ENCODE measurements at places on chromosomes 11 and 22.

GRCh38 chr22:17243524-17243923 lies 24.3 kb upstream of the ADA2 start:
- no peak for DNase-seq

DNA sequence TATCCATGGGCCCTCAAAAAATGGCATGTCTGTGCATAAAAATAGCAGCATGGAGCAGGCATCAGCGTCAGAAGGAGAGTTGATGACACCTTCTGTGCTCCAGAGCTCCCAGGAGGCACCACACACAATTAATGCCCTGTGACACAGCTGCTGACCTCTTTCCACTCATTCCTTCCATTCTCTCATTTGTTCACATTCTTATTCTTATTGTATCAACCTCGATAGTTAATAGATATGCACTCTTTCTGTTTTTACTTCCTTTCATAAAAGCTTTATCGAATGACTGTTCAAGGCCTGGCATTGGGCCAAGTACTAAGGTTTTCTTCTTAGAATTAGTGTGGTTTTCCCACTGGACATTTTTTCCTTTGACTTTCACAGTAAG lies 266.0 kb upstream of the MTNR1B start:
- no peak for DNase-seq

DNA sequence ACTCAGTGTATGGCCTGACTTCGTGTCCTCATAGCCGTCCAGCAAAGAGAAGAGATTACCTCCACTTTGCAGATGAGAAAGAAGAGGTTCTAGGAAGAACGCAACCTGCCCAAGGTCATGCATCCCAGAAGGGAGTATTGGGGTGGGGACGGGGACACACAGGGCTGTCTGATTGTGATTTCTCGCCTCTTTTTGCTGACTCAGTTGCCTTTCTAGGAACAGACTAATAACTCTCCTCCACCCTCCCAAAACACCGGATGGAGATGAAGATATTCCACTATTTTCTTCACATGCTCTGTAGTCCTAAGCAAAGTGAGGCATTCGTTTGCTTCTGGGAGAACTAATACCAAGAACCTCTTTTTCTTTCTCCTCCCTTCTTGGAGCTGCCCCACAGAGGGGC lies 529.3 kb downstream of the MIAT start:
- DNase-seq = no peak

- no peak for DNase-seq
These were observed 19.7 kb downstream of the ZNF195 start for GRCh38 chr11:3359092-3359824.

GRCh38 chr11:34068111-34068510 lies 16.6 kb downstream of the CAPRIN1 start:
- no peak for DNase-seq

DNA sequence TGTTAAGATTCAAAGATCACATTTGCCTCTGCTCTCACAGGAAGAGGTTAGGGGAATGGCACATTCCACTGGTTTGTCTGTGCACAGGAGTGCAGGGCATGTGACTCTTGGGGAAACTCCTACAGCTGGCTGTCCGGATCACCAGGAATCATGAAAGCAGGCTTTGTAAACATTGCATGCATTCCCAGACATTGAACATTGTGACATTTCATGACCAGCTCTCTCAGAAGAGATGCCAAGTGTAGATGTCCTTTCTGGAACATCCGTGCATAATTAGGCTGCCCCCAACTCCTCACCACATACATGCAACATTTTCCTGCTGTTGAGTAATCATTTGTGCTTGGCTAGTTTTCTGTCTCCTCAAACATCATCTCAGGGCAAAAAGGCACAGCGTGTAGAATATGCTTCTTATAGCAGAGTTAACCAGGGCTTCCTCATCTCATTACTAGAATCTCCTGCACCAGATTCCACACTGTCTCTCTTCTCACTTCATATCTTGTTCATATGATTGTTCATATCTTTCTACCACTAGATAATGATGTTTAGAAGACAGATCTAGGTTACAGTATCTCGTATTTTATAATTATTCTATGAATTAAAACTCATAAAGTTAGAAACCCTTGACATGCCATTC lies 694.7 kb downstream of the NTM start:
- no peak for DNase-seq

- no peak for DNase-seq
These were observed 9.6 kb upstream of the CD248 start for GRCh38 chr11:66326261-66327111.

DNA sequence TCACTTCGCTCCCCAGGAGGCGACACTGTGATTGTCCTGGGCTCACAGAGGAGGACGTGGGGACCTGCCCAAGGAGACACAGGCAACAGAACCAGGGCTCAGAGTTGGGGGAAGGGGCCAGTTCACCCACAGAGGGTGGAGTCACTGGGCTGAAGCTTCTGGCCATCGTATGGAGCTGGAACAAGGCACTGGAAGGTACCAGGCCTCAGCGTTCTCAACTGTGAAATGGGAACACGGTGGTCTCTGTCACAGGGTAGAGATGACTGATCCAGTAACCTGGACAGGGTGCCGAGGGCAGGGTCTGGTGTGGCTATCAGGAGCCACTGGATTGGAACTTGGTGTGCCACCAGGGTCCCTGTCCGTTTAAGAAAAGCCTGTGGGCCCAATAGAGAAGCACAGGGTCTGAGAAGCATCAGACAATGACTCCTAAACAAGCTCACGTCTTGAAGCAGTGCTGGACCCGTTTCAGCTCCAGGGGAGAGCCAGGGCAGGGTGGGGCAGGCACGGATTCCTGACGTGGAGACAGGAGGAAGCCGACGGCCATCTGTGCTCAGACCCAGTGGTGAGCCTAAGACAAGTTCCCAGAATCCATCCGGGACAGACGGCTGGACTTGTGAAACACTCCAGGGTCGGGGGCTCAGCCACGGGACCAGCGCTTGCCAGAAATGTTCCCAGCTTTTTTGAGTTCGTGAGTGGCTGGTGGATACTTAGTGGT lies 25.0 kb upstream of the KCNQ1OT1 start:
- DNase-seq = no peak

- no peak for DNase-seq
These were observed 1145.6 kb upstream of the TENM4 start for GRCh38 chr11:80586464-80586863.

DNA sequence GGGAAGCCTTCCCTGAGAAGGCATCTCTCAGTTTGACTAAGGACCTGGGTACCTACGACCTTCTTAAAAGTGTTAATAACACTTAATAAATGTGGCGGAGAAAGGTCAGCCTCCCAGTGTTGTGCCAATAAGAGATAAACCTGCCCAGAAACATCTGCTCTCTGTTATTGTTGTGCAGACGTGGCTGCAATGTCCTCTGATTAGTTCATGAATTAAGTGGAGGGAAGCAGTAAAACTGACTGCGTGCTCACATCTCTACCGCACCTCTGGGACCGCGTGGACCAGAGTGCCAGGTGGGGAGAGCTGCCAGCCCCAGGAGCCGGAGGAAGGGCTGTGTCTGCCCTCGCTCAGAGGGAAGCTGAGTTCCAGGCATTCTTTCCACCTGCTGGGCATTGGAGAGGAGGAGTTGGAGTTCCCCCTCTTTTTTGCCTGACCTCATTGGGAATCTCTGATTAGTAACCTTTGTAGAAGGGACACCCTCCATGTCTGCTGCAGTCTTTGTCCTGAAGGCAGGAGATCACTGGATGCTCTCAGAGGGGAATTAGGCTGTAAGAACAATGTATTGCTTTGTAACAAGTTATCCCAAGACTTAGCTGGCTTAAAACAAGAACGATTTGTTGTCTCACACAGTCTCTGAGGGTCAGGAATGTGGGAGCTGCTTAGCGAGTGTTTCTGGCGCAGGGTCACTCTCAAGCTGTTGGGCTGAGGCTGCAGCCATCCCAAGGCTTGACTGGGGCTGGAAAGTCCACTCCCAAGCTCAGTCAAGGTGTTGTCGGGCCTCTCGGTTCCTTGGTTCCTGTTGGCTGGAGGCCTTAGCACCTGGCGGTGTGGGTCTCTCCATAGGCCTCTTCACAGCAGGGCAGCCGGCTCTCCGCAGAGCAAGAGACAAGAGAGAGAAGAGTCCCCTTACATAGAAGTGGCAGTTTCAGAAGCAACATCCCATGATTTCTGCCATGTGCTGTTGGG lies 247.6 kb upstream of the TBCEL start:
- no peak for DNase-seq
